ENCODE measurements at places on chromosomes 16 and 17.

- no peaks in the 10 kb centered on the region for H3K4me1 ChIP-seq
- peaks cover 42% of the 10 kb centered on the region for H3K36me3 ChIP-seq
- H3K27me3 ChIP-seq, result no peaks in the 10 kb centered on the region
- no peak overlapping the region for H3K27ac ChIP-seq
These were observed 70.5 kb downstream of the TIMM22 start for GRCh38 chr17:1067282-1067956.

DNA sequence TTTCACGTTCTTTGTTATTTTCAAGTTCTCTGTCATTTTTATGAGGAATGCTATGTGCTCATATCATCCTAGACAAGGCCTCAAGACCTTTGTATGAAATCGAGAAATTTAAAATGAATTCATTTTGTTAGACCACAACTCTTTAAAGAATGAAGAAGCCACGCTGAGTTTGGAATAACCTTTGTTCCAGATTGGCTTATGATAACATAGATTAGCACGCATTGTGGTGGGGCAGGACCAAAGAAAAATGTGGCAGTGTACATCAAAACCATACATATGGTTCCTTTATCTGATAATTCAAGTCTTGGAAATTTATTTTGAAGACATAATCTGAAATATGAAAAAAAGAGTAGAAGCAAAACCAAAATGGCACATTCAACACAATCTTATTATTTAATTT is 2.2 kb downstream of the HSD17B2 start:
- H3K27ac ChIP-seq, result no peak overlapping the region
- peaks cover 6% of the 10 kb centered on the region for H3K27me3 ChIP-seq
- DNase-seq, result no peak

- H3K27ac ChIP-seq, result no peak overlapping the region
- no peak for DNase-seq
- peaks cover 3% of the 10 kb centered on the region for H3K27me3 ChIP-seq
- H3K4me1 ChIP-seq, result no peaks in the 10 kb centered on the region
These were observed 346.6 kb upstream of the CCL2 start for GRCh38 chr17:33908363-33909064.

GRCh38 chr17:77097631-77098180 is 43.1 kb upstream of the SEC14L1 start:
- H3K36me3 ChIP-seq, result peaks cover 40% of the 10 kb centered on the region
- peaks cover 30% of the 10 kb centered on the region for H3K4me1 ChIP-seq
- DNase-seq, result no peak
- no peak overlapping the region for H3K4me3 ChIP-seq
- no peaks in the 10 kb centered on the region for H3K27me3 ChIP-seq

GRCh38 chr17:74145756-74146155 is 57.7 kb upstream of the RPL38 start:
- no peak for DNase-seq
- no peak overlapping the region for H3K27ac ChIP-seq
- peaks cover 1% of the 10 kb centered on the region for H3K27me3 ChIP-seq
- no peaks in the 10 kb centered on the region for H3K36me3 ChIP-seq

GRCh38 chr17:8695916-8696415 is 48.7 kb downstream of the CCDC42 start:
- no peak overlapping the region for H3K27ac ChIP-seq
- no peak overlapping the region for H3K4me3 ChIP-seq
- H3K27me3 ChIP-seq, result peaks cover 4% of the 10 kb centered on the region
- H3K4me1 ChIP-seq, result no peaks in the 10 kb centered on the region

DNA sequence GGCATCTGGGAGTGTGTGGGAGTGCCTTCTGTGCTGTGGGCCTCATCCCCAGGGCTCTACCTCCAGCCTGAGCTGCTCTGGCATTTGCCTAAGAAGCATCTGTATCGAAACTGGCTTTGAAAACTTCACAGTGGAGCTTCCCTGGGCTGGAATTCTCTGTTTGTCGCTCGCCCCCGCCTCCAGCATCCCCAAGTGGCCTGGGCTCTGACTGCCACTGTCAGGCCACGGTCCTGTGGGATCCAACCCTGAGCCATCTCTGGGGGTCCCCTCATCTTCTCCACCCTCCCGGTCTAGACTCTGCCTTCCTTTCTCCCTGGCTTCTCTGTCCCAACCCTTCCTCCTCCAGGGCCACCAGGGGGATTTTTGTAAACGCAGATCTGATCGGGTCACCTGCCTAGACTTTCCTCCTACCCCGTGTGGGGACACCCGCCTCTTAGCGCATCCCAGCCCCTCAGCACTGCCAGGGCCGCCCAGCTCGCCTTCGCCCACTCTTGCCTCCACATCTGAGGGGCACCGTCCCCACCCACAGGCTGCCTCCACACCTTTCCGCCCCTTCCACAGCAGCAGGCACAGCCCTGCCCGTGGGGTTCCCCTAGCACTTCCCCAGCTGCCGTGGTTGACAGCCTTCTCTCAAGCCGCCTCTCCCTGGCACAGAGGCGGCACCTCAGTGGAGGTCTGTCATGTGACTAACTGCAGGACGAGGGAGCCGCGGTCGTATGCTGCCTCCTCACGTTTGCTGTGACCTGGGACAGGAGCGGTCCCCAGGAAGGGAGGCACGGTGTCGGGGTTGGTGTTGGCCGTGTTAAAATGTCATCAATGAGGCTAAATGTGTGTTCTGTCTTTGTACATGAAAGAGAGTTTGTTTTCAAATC is 12.0 kb downstream of the TBC1D24 start:
- peaks cover 2% of the 10 kb centered on the region for H3K36me3 ChIP-seq
- H3K4me3 ChIP-seq, result peak overlapping the region; percentile 9
- H3K27me3 ChIP-seq, result no peaks in the 10 kb centered on the region
- H3K4me1 ChIP-seq, result peaks cover 14% of the 10 kb centered on the region
- H3K27ac ChIP-seq, result peak overlapping the region; percentile 65
- DNase-seq, result peak; percentile 65

- DNase-seq, result no peak
- peaks cover 7% of the 10 kb centered on the region for H3K4me1 ChIP-seq
- H3K4me3 ChIP-seq, result no peak overlapping the region
- no peaks in the 10 kb centered on the region for H3K36me3 ChIP-seq
These were observed 11.7 kb upstream of the SLC47A2 start for GRCh38 chr17:19728084-19728495.

GRCh38 chr16:86727131-86727530 is 148.8 kb downstream of the FOXL1 start:
- H3K4me1 ChIP-seq, result no peaks in the 10 kb centered on the region
- H3K27me3 ChIP-seq, result peaks cover 37% of the 10 kb centered on the region
- H3K4me3 ChIP-seq, result no peak overlapping the region
- no peaks in the 10 kb centered on the region for H3K36me3 ChIP-seq

DNA sequence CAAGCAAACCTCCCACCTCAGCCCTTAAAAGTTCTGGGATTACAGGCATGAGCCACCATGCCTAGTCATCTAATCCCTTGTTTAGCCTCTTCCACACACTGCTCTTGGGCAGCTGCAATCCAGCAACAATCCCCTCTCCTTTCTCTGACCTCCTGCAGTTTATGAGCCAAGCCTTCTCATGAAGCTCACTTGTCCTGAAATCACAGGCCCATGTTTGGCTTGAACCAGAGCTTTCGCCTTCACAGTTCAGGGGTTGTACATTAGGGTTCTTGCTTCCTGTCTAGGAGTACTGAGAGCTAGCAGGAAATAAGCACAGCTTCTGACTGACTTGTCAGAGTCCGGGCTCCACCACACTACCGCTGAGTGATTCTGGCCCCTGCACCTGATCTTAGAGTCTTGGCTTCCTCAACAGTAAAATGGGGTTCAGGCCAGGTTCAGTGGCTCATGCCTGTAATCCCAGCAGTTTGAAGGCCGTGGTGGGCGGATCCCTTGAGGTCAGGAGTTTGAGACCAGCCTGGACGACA is 16.3 kb downstream of the ERAL1 start:
- DNase-seq, result peak; percentile 44
- H3K4me3 ChIP-seq, result peak overlapping the region; percentile 41
- H3K4me1 ChIP-seq, result peaks cover 14% of the 10 kb centered on the region

DNA sequence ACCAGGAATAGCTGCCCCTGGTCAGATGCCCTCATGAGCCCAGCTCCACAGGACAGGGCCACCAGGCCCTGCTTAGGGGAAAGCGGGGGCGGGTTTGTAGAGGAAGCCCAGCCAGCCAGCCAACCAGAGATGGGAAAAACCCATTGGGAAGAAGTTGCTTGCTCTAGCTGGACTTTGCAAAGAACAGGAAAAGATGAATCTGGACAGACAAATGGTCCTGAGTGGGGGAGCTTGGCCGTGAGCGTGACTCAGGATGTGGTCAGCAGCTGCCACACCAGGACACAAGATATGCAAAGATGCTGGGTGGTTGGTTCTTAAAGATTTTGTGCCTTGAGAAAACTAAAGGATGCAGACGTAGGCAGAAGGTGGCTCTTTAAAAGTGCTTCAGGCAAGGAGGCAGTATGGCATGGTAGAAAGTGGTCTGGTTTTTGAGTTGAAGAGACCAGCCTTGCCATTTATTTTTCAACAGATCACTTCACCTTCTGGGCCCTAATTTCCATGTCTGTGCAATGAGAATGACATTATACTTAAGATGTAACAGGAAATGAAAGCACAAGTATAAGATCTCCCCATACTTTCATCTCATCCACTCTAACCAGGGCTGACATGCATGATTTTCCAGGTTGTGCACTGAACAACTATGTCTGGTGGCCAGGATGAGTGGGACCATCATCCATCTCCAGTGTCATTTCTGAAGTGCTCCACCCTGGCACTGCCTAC is 27.8 kb upstream of the HEATR6 start:
- no peak overlapping the region for H3K4me3 ChIP-seq
- peaks cover 2% of the 10 kb centered on the region for H3K36me3 ChIP-seq
- peaks cover 29% of the 10 kb centered on the region for H3K27me3 ChIP-seq
- no peak overlapping the region for H3K27ac ChIP-seq
- H3K4me1 ChIP-seq, result peaks cover 10% of the 10 kb centered on the region
- no peak for DNase-seq

DNA sequence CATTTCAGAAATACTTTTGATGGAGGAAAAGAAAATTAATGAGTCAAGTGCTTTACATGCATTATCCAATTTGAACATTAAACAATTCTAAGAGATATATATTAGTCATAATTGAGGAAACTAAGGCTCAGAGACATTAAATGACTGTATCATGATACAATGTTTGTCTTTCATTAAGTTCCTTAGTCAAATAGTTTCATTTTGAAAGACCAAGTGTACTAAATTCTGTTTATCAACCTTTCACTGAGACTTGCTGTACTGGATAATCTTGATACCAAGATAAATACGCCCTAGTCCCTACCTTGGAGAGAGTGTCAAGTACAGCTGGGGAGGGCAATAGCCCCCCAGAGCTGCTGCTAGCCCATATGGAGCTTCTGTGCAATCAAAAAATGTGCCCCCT is 24.2 kb downstream of the TOM1L2 start:
- H3K4me1 ChIP-seq, result peaks cover 10% of the 10 kb centered on the region
- peaks cover 2% of the 10 kb centered on the region for H3K36me3 ChIP-seq
- no peak for DNase-seq
- no peak overlapping the region for H3K27ac ChIP-seq
- H3K4me3 ChIP-seq, result no peak overlapping the region

DNA sequence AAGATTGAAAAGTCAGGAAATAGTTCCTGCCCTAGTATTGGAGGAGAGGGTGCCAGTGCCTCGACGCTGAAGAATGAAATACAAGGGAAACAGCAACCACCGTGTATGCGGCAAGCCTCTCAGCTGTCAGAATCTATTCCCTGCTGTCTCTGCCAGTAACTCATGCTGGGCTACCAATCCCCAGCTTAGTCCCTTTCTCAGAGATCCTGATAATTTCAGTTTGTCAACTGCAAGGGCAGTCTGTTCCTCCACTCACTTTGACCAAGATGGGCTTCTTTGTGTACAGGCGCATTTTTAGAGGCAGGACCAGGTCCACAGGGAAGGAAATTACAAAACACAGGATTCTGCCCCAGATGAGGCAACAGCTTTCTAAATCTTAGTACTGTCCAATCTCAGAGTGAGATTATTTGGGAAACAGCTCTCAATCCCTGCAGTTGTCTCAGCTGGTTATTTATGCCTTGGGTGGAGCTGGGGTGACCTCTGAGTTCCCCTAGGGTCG is 1.3 kb downstream of the NQO1 start:
- no peaks in the 10 kb centered on the region for H3K27me3 ChIP-seq
- no peak overlapping the region for H3K27ac ChIP-seq
- no peak for DNase-seq
- peak overlapping the region; percentile 98 for H3K4me3 ChIP-seq
- peaks cover 5% of the 10 kb centered on the region for H3K36me3 ChIP-seq

GRCh38 chr17:78256707-78257591 is 25.5 kb downstream of the TMEM235 start:
- H3K36me3 ChIP-seq, result peaks cover 2% of the 10 kb centered on the region
- H3K27ac ChIP-seq, result peak overlapping the region; percentile 95
- no peak for DNase-seq
- H3K4me1 ChIP-seq, result peaks cover 74% of the 10 kb centered on the region
- no peaks in the 10 kb centered on the region for H3K27me3 ChIP-seq

DNA sequence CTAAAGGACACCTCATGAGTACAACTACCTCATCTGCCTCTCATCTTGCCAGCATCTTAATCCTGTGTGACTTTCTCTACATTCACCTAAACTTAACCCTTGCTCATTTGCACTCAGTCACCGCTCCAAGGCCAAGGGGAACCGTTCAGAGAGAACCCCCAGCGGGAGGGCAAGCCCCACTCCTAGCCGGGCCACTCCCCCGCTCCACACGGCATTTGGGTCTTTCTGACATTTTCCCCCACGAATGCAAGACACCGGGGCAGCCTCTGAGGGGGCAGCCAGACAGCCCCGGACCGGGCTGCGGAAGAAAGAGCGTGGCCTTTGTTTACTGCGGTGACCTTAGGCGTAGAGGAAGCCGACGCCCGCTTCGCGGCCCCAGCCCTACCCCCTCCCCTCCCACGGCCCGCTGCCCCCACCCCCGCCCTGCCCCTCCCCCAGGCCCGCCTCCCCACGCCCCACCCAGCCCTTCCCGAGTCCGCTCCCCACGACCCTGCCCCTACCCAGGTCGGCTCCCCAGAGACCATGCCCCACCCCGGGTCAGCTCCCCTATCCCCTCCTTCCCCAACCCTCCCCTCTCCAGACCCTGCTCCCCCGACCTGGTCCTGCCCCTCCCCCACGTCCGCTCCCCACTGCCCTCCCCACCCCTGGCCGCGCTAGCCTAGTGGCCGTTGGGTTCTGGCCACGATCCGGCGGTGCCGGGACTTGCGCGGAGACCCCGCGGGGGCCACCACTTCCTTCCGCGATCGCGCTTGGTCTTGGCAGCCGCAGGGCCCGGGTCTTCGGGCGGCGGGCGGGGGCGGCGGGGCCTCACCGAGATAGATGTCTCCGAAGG is 789 bp downstream of the CSNK1D start:
- H3K4me1 ChIP-seq, result peaks cover 45% of the 10 kb centered on the region
- H3K36me3 ChIP-seq, result peaks cover 29% of the 10 kb centered on the region
- peak; percentile 44 for DNase-seq
- H3K4me3 ChIP-seq, result peak overlapping the region; percentile 94
- peak overlapping the region; percentile 99 for H3K27ac ChIP-seq

DNA sequence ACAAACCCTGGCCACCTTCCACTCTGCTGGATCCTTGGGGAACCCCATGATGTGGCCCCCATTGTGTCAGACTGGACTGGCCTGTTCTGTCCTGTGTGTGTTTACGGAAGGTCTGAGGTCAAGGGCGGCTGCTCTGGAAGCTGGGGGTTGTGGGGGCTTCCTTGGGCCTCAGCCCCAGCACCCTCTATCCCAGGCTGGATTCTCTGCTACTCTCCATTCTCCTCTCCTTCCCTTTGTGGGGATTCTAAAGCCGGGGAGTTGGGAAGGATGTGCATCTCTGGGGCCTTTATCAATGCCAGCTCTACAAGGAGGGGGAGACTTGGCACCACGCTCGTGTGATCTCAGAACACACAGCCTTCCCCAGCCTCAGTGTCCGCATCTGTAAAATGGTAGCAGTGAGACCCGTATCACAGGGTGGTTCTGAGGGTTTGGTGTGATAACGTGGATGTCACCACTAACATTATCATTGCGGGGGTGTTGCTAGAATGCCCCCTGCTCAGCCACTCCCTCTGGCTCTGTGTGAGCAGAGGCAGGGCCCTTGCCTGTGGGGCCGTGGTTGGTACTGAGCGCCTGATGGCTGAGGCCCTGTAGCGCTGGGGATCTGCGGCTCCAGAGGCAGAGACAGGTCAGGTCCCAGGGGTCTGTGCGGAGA is 18.1 kb downstream of the ADGRG1 start:
- H3K4me3 ChIP-seq, result no peak overlapping the region
- H3K36me3 ChIP-seq, result no peaks in the 10 kb centered on the region
- peaks cover 25% of the 10 kb centered on the region for H3K4me1 ChIP-seq
- H3K27me3 ChIP-seq, result no peaks in the 10 kb centered on the region
- no peak overlapping the region for H3K27ac ChIP-seq

Measured in activated T-helper 1 cell treated with anti-CD3 and anti-CD28 coated beads, Interleukin-12 subunit alpha, Interleukin-12 subunit beta, Interleukin-2, Interleukin-4 antibody, amounts not matched to agents 30 ng/mL and 10 ng/mL and 1 ng/mL, durations not matched to agents 14 hours and 24 hours and 36 hours (primary cell).